ENCODE measurements at places on chromosomes 5 and 9.

DNA sequence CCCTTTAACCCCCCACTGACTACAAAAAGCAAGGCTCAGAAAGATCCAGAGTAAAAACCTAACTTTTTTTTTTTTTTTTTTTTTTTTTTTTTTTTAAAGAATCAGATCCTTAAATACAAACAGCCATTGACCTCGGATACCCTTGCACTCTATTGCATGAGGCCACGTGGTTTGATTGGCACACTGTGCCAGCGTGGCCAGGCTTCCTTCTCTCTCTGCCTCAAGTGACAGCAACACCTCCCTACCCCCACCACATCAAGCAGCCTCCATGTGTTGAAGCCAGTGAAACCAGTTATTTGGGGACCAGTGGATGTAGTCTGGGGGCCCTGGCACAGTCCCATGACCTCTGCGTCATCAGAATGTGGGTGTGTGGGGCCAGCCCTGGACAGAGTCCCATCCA, 71.4 kb downstream of the OTULIN start:
- DNase-seq: no peak

GRCh38 chr5:57034201-57034916, 82.4 kb upstream of the MIER3 start:
- DNase-seq: no peak

- DNase-seq: peak; percentile 75
Observed at GRCh38 chr5:138033907-138034306, 1.0 kb upstream of the FAM13B start.

- DNase-seq: no peak
Observed at GRCh38 chr5:95086927-95087815, 197.7 kb downstream of the MCTP1 start.

- DNase-seq: no peak
Observed at GRCh38 chr9:104417296-104417695, 86.8 kb upstream of the OR13F1 start.

DNA sequence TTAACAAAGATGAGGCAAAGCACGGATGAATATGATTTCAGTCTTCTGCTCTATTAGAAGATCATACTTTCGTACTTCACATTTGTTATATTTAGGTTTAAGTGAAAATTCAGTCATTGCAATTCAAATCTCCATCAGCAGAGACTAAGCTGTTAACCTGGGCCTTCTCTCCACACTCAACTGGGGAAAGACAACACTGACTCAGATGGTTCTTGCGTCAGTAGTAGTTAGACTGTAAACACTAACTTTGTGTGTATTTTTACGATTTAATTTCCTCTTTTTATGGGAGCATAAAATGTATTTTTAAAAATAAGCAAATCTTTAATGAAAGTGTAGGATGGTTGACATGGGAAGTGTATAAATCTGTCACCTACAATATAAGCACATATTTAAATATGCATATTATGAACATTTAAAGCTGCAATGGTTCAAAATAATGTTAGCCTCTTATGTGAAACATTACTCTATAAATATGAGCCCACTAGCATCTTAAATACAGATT, 42.7 kb upstream of the ZNF608 start:
- no peak for DNase-seq

DNA sequence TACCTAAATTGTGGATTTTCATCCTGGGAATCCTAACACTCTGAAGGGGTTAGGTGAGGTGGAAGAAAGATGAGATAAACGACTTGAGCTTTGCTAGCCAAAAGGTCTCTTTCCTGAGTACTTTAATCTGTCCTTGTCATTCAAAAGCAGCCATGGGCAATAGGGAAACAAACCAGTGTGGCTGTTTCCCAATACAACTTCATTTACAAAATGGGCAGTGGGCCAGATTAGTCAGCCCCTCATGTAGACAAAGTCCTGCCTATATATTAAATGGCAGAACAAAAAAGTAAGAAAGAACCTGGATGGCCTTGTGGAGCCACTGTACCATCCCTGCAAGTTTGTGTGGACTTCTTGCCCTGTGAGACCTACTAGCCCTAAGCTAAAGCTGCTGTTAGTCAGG, 51.0 kb upstream of the NFIL3 start:
- no peak for DNase-seq

GRCh38 chr5:145345511-145346287, 489.4 kb downstream of the PRELID2 start:
- no peak for DNase-seq

- DNase-seq: no peak
Observed at GRCh38 chr9:112006361-112007020, 109.9 kb downstream of the UGCG start.

DNA sequence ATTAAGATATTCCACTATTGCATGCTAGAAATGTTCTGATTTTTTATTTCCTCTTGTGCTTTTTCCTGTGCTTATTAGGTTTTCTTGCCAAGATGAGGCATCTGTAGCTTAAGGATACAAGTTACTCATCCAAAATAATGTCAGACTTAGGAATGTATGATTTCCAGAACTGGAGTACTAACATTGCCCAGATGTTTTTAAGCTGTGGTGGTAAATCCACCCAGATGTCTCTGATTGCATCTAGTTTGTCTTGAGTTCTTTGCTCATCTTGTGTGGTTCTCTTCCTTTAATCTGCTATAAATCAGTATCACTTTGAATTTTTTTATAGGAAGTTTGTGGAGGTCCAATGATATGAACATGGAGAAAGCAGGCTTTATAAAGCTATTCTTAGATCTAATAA, 337.5 kb upstream of the ZNF608 start:
- DNase-seq: peak; percentile 94

GRCh38 chr5:139678751-139679750, 30.9 kb downstream of the CXXC5 start:
- no peak for DNase-seq

- no peak for DNase-seq
Observed at GRCh38 chr5:893711-894110, 1.0 kb downstream of the TRIP13 start.

DNA sequence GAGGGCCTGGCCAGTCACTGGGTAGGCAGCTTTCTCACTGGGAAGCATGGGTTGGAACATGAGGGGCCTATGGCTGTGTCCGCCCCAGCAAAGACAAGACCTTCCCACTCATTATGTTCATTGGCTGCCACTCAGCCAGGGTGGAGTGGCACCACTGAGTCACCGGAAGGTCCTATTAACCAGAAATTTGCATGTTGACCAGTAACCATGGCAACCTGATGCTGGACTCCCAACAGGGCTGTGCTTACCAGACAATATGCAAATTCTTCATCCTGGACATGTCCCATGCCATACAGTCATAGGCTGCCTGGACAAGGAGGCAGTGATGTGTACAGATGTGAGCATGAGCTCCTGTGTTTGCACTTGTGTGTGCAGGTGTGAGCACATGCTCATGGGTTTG, 66.7 kb downstream of the PSD2 start:
- DNase-seq: no peak

DNA sequence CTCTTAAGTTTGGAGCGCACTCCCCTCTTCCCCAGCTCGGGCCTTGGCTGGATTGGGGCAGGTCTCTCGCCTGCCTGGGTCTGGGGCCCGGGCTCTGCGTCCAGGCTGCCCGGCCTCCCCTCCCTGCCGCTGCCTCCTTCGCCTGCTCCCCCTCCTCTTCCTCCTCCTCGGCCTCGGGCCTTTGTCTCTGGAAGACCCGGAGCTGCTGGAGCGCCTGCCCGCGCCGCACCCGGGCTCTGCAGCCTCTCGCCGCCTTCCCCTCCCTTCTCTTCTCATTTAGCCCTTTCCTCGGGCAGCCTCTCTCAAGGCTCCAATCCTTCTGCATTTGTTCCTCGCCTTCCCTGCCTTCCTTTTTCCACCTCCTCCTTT, 218.5 kb downstream of the C9orf50 start:
- DNase-seq: peak; percentile 20

GRCh38 chr5:130715541-130715940, 449.5 kb downstream of the HINT1 start:
- peak; percentile 21 for DNase-seq

GRCh38 chr9:137971477-137972138, 94.0 kb downstream of the CACNA1B start:
- DNase-seq: no peak

DNA sequence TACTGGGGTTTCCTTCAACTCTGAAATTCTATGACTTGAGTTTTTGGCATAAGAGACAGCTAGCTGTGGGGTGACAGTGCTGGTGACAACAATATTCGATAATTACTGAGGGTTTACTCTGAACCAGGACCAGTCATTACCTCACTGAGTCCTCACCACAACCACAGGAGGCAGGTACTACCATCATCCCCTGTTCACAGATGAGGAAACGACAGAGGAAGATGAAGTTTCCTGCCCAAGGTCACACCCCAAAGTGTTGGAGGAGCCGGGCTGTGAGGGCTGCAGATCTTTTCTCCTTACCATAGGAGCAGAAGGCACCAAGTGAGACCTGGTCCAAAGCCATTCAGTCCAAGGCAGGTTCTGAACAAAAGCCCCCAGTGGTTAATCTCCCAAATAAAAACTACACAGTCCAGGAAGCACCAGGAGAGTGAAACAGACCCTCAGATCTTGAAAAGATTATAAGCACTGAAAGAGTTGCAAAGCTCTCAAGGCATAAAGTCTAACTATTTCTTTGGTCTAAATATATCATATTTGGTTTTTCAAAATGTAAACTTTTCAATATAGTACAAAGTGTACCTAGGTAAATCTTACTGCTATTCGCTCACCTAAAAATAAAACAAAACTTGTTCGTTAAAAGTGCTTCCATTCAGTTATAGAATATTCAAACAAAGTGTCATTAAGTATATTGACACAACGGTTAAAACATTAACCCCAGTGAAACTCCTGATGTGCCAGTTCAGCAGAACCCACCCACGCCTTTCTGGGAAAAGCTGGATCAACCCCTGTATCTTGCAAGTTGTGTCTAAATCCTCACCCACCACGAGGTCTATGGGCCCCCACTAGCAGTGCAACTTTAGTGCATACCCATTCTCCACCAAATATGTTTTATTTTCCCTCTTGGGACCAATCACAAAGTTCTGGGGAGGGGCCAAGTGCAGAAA, 82.6 kb upstream of the EQTN start:
- DNase-seq: no peak

DNA sequence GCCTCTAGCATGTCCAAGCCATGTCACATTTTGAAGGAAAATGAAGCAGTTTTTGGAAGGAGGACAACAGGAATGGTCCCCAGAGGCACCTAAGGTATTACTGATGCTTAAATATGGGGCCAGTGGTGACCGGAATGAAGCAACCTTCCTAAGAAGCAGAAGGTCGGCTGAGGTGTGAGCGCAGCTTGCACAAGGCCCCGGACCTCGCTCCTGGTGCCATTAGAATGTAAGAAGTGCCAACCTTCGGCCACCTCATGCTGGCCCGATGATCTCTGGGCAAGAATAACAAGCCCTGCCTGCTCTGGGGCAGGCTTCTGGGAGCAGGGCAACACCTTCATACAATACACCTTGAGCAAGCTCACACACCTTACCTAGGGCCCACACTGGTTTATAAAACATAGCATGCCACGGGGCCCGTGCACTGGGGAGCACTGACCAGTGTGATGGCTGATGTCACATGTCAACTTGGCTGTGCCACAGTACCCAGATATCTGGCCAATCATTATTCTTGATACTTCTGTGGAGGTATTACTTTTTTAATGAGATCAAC, 21.9 kb downstream of the SEMA4D start:
- DNase-seq: no peak

DNA sequence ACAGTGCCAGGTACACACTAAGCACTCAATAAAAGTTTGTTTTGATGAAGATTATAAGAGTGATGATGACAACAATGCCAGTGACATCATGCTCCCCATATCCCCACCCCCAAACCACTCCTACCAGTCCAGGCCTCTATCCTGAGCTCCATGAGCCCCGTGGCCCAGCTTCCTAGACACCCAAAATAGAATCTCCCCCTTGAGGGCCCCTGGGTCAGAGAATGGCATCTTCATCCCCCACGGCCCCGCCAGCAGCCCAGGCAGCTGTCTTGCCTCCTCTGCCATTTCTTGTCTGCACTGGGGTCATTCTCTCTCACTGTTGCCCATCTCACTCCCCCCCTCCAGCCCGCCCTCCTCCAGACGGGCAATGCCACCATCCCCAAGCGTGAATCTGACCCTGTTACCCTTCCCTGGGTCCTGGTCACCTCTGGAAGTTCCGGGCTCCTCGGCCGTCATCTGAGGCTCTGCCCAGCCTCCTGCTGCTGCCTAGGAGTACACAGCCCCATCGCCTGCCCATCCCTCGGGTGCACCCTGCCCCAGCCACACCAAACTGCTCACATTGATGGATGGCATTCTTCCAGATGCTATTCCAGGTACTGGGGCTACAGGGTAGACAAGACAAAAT, 76.8 kb upstream of the LMX1B start:
- DNase-seq: no peak

- no peak for DNase-seq
Observed at GRCh38 chr5:26889815-26890214, 148.6 kb downstream of the CDH9 start.

DNA sequence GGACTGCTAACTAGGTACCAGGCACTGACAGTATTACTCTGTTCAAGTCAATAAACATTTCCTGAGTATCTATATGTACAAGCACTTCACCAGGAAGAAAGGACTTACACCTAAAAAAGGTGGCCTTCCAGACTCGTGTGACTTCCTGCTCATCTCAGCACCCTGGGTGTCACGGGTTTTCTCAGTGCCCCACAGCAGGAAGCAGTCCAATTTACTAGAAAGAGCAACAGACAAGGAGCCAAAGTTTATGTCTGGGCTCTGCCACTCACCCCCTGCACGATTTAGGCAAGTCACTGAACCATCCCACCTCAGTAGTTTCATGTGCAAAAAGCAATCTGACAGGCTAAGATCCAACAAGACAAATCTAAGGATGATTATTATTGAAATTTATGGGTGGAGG, 92.4 kb downstream of the TMEM215 start:
- DNase-seq: no peak

DNA sequence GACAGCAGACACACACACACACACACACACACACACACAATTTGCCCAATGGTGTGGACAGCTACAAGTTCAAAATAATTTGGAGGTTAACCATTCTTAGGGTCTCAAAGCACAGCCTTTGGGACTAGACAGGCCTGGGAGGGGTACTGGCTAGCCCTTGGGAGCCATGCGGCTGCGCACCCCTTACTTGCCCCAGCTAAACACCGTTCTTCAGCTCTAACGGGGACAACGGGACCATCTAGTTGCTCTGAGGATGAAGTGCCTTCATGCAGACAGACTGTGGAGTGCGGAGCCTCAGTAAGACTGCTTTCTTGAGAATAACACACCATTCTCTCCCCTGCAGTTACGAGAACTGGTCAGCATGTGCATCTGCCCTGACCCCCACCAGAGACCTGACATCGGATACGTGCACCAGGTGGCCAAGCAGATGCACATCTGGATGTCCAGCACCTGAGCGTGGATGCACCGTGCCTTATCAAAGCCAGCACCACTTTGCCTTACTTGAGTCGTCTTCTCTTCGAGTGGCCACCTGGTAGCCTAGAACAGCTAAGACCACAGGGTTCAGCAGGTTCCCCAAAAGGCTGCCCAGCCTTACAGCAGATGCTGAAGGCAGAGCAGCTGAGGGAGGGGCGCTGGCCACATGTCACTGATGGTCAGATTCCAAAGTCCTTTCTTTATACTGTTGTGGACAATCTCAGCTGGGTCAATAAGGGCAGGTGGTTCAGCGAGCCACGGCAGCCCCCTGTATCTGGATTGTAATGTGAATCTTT, 64.6 kb downstream of the PSMB7 start:
- DNase-seq: no peak

- DNase-seq: peak; percentile 38
Observed at GRCh38 chr5:163439092-163439425, 1.7 kb downstream of the CCNG1 start.

GRCh38 chr5:68554571-68555279, 339.2 kb downstream of the PIK3R1 start:
- peak; percentile 80 for DNase-seq

Data from fibroblast of skin of abdomen (primary cell).